ENCODE measurements at places on chromosomes 2 and 18.

- no peak for DNase-seq
These were observed 22.8 kb downstream of the NPC1 start for GRCh38 chr18:23563377-23564043.

- DNase-seq = no peak
These were observed 26.5 kb downstream of the LYPD6B start for GRCh38 chr2:149064856-149065630.

- DNase-seq = no peak
These were observed 25.6 kb upstream of the RPE start for GRCh38 chr2:209976698-209977385.

DNA sequence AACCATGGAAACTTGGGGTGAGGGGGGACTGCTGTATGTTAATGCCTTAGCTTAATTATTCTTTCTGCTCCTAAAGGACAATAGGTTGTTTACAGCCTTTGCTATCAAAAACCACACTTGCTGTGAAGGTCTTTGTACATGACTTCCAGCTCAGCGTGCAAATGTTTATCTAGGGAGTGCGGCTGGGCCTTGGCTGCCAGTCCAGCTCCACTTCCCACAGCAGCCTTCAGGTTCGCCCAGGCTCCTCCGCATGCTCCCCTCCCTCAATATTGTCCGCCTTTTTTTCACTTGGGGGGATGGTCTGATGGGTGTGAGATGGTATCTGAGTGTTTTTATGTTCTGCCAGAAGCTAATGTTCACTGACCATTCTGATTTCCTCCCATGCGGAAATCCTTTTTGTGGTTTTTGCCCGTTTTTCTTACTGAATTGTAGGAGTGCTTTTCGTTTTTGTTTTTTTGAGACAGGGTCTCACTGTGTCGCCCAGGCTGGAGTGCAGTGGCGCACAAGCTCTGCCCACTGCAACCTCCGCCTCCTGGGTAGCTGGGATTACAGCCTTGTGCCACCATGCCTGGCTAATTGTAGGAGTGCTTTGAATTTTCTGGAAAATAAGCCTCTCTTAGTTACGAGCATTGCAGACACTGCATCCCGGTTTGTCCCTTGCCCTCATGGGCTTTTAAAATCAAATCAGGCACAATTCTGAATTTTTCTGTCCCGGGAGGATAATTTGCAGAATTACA, 28.8 kb downstream of the SH3BP4 start:
- DNase-seq = no peak

DNA sequence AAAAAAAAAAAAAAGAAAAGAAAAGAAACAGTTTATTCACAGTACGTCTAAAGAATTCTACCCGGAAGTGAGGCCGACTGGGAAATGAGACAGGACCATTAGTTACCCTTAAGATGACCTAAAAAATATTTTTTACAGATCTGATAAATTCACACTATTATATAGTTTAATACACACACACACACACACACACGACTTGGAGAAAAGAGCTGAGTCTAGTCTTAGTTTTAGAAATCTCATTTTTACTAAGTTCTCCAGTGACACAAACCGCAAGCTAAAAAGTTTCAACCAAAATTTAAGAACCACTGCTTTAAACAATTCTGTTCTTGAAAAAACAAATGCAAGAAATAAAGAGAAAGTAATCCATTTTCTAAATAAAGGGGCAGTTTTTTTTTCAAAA, 27.1 kb downstream of the ST3GAL5 start:
- DNase-seq = no peak

- peak; percentile 31 for DNase-seq
These were observed 219.2 kb downstream of the LRP1B start for GRCh38 chr2:141911485-141912066.

DNA sequence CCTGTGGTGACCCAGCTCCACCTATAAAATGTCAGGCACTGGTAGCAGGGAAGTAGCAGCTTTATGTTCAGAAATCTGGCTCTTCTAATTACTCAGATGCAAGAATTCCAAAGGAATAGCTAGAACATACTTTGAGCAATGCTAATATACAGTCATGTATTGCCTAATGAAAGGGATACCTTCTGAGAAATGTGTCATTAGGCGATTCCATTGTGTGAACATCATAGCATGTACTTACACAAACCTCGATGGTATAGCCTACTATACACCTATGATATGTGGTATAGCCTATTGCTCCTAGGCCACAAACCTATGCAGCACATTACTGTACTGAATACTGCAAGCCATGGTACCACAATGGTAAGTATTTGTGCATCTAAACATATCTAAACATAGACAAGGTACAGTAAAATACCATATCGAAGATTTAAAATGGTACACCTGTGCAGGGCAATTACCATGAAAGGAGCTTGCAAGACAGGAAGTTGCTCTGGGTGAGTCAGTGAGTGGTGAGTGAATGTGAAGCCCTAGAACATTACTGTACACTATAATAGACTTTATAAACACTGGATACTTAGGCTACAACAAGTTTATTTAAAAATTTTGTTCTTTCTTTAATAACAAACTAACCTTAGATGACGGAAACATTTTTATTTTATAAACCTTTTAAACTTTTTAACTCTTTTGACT, 50.3 kb upstream of the ETAA1 start:
- no peak for DNase-seq

GRCh38 chr2:8049851-8050571, 631.8 kb upstream of the ID2 start:
- no peak for DNase-seq

- DNase-seq = no peak
These were observed 455.8 kb downstream of the SETBP1 start for GRCh38 chr18:45136381-45137086.

All from nephron progenitor cell (in vitro differentiated cells).